Stimulated activated CD8-positive, alpha-beta memory T cell treated with anti-CD3 and anti-CD28 coated beads, Interleukin-15, amount 100 ng/mL, for 48 hours (primary cell): ENCODE measurements at places on chromosomes 5 and 9.

GRCh38 chr9:126556560-126557250, 57.0 kb upstream of the LMX1B start:
- no peak for DNase-seq

GRCh38 chr5:1011226-1011631, 2.6 kb downstream of the NKD2 start:
- peak; percentile 44 for DNase-seq

DNA sequence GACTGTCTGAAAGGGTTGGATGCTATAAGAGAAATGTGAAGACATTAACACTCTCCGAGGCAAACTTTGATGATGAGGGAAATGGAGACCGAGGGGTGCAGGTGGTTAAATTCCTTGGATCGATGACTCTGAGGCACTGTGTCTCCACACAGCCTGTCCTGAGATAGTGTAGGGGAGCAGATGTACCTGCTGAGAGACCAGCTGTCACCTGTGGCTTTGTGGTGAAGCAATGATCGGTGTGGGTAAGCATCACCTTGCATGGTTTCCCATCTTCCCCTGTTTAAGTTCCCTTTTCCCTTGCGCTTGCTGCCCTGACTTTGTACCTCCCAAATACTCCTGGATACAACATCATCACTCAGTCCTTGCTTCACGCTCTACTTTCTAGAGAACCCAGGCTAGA, 9.8 kb upstream of the MIER3 start:
- no peak for DNase-seq

- no peak for DNase-seq
Observed at GRCh38 chr5:161687316-161687715, 1.8 kb downstream of the GABRA6 start.

DNA sequence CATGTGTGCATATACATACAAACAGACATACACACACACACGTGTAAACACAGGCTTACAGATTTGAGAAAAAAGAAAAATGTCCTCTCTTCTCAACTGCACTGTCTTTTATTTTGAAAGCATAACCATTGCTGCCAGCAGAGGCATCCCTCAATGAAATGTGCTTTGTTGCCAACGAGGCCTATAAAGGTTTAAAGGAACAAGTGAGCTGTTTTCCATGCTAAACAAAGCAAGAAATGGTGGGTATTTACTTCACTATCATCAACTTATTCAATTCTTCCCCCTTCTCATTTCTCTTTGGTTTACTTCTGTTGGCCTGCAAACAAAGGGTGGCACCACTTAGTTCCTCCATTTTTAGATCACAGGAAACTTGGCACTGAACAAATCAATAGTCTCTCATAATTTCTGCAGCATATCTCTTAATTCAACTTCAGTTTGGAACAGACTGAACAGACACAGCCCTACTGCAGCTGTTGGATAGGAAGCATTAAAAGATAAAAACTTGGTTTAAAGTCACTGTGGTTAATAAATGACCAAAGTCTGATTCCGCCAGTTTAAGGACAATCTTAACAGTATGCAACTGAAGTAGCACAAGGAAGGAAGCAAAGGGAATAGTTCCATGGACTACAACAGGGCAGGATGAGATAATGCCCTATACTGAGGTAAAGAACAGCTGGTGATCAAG, 21.7 kb downstream of the TTC33 start:
- no peak for DNase-seq

- no peak for DNase-seq
Observed at GRCh38 chr5:168820874-168821273, 241.7 kb upstream of the PANK3 start.

GRCh38 chr5:139651853-139652787, 4.0 kb downstream of the CXXC5 start:
- peak; percentile 52 for DNase-seq

- DNase-seq = no peak
Observed at GRCh38 chr5:143229426-143229895, 174.0 kb downstream of the NR3C1 start.

- no peak for DNase-seq
Observed at GRCh38 chr5:171336521-171337209, 27.6 kb downstream of the TLX3 start.

DNA sequence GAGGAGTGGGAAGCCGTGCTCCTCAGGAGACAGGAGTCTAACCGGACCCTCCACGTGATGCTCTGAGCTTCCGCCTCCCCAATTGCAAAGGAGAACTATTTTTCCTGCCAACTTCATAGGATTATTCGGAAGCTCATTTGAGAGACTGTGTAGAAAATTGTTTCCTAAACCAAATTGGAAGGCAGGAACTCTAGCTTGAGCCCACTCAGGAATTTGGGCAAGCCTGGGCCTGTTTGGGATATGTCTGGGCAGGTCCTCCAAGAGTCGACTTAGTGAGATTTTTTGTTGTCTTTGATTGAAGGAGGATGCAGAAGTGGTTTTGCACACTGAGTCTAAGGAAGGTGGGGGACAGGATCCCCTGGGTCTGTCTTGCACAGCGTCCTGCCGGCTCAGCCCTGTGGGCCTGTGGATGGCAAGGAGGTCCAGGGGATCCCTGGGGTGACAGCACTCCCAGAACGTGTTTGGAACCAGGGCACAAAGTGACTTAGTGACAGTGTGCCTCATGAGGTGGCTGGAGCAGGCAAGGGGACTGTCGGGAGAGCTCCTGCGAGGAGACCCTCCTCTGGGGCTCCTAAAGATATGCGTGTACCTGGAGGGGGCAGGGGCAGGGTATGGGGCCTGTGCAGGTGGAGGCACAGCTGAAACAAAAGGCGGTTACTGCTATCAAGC, 283.3 kb downstream of the NSG2 start:
- no peak for DNase-seq

- no peak for DNase-seq
Observed at GRCh38 chr5:87936667-87937066, 332.0 kb downstream of the TMEM161B start.

DNA sequence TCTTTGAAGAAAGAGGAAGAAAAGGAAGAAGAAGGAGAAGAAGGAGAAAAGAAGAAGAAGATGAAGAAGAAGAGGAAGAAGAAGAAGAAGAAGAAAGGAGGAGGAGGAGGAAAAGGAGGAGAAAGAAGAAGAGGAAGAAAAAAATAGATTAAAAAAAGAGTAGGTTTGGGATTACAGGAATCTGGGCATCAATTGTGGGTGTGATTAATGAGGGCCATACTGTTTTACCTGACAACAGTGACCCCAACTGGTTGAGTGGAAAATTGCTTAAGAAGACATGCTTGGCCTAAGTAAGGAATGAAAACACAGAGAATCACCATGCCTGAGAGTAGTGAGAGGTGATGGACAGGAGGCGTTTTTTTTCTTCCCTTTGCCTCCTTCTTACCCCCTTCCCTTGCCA, 114.6 kb downstream of the FAM170A start:
- DNase-seq = no peak

DNA sequence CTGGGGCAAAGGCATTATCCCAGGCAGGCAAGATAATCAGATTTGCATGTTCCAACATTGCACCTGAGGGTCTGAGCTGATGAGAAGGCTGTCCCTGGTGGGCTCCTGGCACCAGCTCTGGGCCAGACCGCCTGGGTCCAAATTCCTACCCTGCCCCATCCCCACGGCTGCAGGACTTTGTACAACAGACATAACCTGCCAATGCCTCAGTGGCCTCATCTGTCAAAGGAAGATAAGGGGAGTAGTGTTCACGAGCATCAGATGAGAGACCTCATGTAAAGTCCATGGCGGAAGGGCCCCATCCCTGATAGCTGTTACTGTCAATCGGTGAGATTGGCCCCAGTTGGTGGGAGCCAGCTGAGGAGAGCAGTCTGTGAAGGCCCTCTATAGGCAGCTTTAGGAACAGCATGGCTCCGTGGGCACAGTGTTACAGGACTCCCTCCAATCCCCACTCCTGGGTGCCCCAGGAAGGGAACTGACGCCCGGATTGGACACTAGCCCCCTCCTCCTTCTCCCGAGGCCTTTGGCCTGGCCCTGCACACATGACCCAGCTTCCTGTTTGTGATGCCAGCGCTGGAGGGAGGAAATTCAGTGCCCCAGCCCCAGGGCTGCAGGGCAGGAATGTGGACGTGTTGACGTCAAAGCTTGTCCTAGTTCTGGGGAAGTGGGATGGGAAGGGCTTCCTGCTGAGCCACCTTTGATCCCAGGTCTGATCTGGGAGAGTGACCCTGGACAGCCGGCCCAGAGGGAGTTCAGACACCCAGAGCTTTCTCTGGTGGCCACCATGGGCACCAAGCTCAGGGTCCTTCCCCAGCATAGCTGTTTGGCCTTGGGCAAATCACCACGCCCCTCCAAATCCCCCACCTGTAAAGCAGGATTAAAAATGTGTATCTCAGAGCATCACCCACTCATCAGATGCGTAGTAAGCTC, 56.2 kb downstream of the DUSP1 start:
- DNase-seq = peak; percentile 40

GRCh38 chr5:79588696-79589095, 23.5 kb upstream of the TENT2 start:
- DNase-seq = no peak

- no peak for DNase-seq
Observed at GRCh38 chr9:31588756-31589155, 795.7 kb upstream of the ACO1 start.
